Gastrocnemius medialis (tissue), 4 donors: ENCODE measurements at places on chromosomes 2 and 18. TPM values are rescaled to one million over a fixed set of nuclear protein-coding genes. Genes with fewer than 3 reads are reported as not detected.

POTEC gene
- not detected for total RNA-seq

TMSB10 gene
- 329 TPM for total RNA-seq

MSH2 gene
- 3.5 TPM for total RNA-seq

DNA sequence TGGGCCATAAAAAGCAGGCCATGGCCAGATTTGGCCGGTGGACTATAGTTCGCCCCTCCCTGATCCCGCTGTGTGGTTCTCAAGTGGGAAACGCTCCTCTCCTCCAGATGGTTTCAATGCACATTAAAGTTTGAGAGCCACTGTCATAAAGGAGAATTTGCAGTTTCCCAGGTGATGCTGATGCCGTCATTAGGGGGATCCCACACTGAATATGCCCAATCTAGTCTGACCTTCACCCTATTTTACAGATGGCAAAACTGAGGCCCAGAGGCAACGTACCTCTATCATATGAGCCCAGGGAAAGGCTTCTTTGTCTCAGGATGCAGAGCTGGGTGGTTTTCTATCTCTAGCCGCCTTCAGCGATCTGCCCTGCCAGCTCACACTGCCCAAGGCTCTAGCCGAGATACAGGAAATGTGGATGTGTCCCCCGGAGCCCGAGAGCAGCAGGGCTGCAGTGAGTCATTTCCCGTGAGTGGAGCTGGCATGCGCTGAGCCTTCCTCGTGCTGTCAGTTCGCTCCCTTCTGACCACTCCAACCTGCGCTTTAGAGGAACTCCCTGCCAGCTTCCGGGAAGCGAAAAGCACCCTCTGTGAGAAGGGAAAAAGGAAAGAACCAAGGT lies 116.2 kb downstream of the SMAD7 start:
- peaks cover 6% of the 10 kb centered on the region for H3K4me1 ChIP-seq
- H3K4me3 ChIP-seq, result no peak overlapping the region
- DNase-seq, result peak; percentile 49
- no peaks in the 10 kb centered on the region for H3K36me3 ChIP-seq
- H3K27me3 ChIP-seq, result no peaks in the 10 kb centered on the region
- H3K27ac ChIP-seq, result no peak overlapping the region

- H3K4me3 ChIP-seq, result no peak overlapping the region
- DNase-seq, result no peak
- no peaks in the 10 kb centered on the region for H3K36me3 ChIP-seq
- no peak overlapping the region for H3K27ac ChIP-seq
- no peaks in the 10 kb centered on the region for H3K27me3 ChIP-seq
Measured at GRCh38 chr2:128362889-128363228, 44.2 kb upstream of the HS6ST1 start.

DNA sequence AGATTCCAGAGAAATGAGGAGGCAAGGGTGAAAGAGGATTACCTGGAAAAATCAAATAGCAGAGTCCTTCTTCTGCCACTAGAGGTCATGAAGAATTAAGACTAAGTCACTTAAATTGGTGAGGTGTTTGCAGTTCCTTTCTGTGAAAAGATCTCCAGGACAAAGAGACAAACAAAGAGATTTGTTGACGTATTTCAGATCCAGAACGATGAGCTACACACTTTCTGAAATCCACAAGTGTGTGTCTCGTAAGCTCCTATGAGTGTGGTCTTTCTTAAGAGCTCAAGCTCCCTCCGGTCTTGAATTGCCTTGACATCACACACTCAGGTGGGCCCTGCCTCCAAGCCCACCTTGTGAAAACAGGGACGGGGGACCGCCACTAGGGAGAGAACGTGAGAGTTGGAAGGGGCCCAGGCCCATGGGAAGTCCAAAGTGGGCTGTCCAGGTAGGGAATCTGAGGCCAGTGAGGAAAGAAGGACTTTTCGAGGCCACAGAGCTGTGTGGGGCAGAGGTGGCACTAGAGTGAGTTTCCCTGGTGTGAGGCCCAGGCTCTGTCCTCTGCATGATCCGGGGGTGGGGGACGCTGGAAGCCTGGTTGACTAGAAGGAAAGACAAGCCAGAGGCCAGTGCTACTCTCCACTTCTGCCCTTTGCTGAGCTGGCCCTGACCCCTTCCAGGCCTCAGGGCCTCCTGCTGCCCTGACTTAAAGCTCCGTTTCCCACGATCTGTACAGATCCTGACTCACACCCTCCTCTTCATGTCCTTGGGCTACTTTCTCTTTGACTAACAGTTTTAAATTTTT lies 168.1 kb upstream of the NCK2 start:
- no peak for DNase-seq
- no peaks in the 10 kb centered on the region for H3K36me3 ChIP-seq
- H3K4me3 ChIP-seq, result no peak overlapping the region
- H3K4me1 ChIP-seq, result no peaks in the 10 kb centered on the region
- no peak overlapping the region for H3K27ac ChIP-seq
- no peaks in the 10 kb centered on the region for H3K27me3 ChIP-seq

DNA sequence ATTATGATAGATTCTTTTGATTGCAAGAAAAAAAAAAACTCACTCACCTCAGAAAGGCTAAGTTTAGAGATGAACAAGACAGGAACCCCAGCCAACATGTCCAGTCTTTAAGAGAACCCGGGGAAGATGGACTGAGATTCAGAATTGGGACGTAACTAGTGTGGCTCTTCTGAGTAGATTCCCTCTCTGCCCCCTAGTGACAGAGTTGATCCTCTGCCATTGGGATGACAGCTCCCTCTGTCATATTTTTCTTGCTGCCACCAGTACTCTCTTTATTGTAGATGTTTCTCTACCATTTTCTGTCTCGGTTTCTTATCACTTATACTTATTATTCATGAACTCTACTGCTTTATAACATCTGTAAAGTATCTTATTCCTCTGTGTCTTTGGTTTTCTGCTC lies 77.7 kb downstream of the GULP1 start:
- H3K4me1 ChIP-seq, result no peaks in the 10 kb centered on the region
- H3K27ac ChIP-seq, result no peak overlapping the region
- H3K4me3 ChIP-seq, result no peak overlapping the region
- H3K27me3 ChIP-seq, result no peaks in the 10 kb centered on the region

- no peaks in the 10 kb centered on the region for H3K27me3 ChIP-seq
- H3K4me1 ChIP-seq, result no peaks in the 10 kb centered on the region
- H3K4me3 ChIP-seq, result no peak overlapping the region
- no peak overlapping the region for H3K27ac ChIP-seq
- H3K36me3 ChIP-seq, result no peaks in the 10 kb centered on the region
- no peak for DNase-seq
Measured at GRCh38 chr2:220871909-220872308, 700.2 kb downstream of the EPHA4 start.

GRCh38 chr18:28657961-28658360 lies 481.0 kb upstream of the CDH2 start:
- DNase-seq, result no peak
- no peak overlapping the region for H3K27ac ChIP-seq
- no peaks in the 10 kb centered on the region for H3K4me1 ChIP-seq
- no peak overlapping the region for H3K4me3 ChIP-seq
- no peaks in the 10 kb centered on the region for H3K27me3 ChIP-seq
